ENCODE measurements at places on chromosomes 1 and 21. TPM values are rescaled to one million over a fixed set of nuclear protein-coding genes. Genes with fewer than 3 reads are reported as not detected.

SLC45A1 gene
- 3.3 TPM for total RNA-seq

EPHA8 gene
- total RNA-seq: not detected

DNA sequence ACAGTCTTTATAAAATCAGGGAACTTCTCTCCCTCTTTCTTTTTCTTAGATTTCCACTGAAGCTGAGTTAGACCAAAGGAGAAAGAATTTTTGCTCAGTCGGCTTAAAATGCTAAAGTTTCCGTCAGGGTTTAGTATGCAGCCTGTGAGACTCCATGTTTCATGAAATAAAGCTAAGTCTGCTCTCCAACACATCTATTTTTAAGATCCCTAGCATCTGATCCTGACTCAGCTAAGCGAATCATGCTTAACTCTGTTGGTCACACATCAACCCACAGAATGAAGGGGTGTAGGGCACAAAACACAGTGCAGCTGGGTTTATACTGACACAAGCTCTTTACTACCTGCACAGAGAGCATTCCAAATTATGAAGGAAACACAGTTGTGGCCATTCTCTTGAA, 102.4 kb upstream of the ZNF281 start:
- DNase-seq: peak; percentile 26

GRCh38 chr1:236998546-236998945, 5.7 kb downstream of the MT1HL1 start:
- no peak for DNase-seq

DNA sequence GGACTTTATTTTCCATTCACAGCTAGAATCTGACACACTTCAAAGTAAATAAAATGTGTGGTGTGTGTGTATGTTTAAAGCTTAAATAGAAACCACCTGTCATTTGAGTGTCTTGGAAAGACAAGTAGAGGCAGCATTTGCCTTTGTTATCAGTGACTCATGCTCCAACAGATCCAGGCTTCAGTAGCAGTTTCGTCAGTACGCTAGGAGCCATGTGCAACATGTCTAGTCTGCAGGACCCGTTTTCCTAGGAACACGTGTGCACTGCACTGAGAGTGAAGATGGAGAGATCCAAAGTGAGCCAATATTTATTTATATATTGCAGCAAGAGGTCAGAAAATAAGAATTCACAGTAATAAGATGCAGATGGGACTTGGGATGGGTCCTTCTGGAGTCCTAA, 41.8 kb downstream of the SGIP1 start:
- DNase-seq: no peak

LRRC53 gene
- not detected for total RNA-seq

DNA sequence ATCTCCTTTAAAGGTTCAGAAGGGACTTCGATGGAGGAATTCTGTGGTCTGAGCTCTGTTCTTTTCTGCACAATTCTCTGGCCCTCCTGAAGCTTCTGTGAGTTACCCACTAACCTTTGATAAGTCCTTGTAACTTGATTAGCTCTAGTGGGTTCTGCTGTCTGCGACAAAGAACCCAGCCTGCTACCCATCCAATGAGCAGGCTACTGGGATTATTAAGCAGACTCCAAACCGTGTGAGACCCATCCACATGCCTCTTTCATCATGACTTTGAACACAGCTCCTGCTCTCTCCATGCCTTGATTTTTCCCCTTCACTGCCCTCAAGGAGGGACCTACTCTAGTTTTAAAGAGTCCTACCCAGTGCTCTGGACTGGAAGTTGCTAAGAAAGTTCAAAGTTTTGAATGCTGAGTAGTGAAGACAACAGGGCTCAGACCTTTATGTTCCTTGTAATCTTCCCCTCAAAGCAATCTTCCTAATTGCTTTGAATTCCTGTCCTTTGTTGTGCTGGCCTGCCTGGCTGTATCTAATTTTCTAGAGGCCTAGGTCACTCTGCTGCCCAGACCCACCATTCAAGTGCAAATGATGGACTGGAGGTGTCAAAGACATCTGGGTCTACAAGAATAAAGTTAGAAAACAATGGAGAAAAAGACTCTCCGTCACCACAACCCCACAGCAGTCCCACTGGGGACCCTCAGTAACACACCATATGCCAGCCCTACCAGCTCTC, 146.9 kb downstream of the RHOU start:
- DNase-seq: no peak

GRCh38 chr1:12011998-12012397, 7.3 kb upstream of the MIIP start:
- DNase-seq: no peak

GRCh38 chr1:11492235-11492634, 13.3 kb downstream of the DISP3 start:
- no peak for DNase-seq

ELF3 gene
- 255 TPM for total RNA-seq

CLDN8 gene
- total RNA-seq: not detected

NPHS2 gene
- total RNA-seq: not detected

SLC1A7 gene
- not detected for total RNA-seq

DNA sequence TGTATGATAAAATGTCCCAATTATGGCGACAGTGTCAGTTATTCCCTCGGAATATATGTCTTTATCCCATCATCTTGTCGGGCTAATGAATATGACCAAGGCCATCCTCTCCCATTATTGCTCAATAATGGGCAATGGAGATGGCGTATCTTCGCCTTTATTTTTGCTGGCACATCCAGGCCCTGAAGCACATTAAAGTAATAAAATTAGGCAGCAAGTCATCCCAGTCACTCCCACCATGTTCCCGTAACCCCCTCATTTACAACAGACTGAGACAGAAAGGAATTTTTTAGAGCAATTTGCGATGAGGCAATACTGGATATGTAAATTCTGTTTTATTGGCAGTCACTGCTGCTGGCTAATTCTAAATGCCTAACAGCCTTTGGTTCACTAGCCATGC, 35.3 kb downstream of the CLIC6 start:
- no peak for DNase-seq

DNA sequence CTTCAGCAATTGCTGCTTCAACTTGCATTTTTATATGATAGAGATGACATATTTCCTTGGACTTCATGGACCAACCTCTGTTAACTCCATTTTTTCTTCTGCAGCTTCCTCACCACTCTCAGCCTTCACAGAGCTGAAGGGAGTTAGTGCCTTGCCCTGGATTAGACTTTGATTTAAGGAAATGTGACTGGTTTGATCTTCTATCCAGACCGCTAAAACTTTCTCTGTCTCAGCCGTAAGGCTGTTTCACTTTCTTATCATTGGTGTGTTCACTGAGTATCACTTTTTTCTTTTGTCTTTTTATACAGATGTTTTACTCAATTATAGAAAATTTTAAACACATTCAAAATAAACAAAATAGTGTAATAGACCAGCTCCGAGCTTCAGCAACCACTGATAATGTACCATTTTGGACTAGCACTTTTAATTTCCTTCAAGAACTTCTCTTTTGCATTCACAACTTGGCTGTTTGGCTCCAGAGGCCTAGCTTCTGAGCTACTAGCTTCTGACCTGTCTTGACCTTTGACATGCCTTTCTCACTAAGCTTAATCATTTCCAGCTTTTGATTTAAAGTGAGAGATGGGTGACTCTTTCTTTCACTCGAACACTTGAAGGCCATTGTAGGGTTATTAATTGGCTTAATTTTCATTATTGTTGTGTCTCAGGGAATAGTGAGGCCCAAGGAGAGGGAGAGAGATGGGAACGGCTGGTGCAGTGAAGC, 9.3 kb downstream of the NEK7 start:
- no peak for DNase-seq

DNA sequence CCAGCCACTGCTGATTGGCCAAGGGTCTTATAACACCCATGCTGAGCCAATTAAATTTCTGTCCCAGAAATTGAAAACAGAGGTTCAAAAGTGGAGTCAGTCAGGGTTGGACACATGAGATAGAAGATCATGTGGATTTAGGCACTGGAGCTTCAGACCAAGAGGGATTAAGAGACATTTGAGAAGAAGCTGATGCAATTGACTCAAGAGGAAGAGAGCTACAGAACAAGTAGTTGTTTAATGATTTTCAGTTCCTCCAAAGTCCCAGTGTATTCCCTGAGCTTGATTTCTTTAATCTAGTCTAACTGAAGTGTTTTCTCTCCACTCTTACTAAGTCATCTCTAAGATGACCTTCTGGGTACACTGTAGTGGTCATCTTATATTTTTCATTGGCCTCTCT, 227.1 kb downstream of the DUSP10 start:
- DNase-seq: no peak

DNA sequence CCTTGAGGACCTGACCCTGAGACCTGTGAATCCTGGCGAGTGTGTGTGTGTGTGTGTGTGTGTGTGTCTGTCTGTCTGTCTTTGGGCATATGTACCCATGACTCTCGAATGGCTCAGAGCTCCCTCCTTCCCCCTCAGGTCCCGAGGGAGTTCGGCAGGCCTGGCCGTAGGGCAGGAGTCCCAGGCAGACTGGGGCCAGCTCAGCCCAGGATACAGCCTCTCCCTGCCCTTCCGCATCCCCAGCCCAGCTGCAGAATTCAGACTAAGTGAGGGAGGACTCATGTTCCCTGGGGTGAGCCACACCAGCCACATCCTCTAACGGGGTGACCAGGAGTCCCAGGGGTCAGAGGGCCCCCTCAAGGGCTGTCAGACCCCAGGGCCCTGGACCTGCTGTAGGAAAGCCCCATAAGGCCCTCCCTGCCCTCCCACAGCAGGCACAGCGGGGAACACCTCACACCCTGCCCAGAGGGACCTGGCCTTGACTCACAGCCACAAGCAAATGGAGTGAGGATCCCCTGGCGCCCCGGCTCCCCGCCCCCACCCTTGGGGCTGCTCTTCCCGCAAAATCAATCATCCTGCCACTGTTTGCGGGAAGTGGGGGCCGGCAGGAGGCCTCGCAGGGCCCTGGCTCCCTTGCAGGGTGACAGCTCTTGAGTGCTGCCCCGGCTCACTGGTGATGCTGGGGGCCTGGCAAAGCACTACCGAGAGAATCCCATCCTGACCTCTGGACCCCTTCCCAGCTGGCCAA, 101.7 kb upstream of the CASZ1 start:
- peak; percentile 35 for DNase-seq

GRCh38 chr1:223706077-223706973, 6.0 kb upstream of the CAPN2 start:
- peak; percentile 85 for DNase-seq

PTAFR gene
- 0.55 TPM for total RNA-seq

DNA sequence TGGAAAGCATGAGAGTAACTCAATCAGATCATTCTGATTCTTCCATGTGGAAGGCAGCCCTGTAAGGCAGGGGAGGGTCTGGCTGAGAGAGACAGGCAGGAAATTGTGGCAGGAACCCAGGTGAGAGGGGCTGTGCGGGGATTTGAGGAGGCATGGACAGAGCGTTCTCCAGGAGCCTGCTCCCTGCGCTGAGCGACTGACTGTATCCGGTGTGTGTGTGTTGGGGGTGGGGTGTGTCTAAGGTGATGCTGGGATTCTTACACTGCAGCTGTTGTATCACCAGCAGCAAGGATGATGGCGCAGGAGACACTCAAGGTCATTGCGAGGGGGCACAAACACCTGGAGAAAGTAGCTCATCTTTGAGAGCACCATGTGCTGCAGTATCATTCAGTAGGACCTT, 128.5 kb downstream of the RHOU start:
- DNase-seq: no peak

- no peak for DNase-seq
Measured at GRCh38 chr1:219626865-219627264, 14.0 kb upstream of the ZC3H11B start.

GRCh38 chr1:110255392-110255787, 45.3 kb downstream of the KCNC4 start:
- no peak for DNase-seq

DNA sequence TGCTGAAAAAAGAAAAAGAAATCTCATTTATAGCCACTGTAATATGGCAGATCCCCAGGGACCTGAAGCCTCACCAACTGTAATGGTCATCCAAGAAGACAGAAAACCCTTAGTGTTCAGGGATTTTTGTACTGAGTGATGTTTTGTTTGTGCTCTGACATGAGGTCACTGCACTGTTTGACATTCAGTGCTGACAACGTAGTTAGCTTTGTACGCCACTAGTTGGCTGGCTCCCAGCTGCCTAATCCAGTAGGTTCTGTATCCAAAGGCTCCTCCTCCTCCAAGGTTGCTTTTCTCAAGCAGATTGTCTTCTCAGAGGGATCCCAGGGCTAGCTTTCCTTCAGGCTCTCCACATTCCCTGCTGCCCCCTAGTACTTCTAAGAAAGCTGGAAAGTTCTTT, 9.5 kb upstream of the YRDC start:
- no peak for DNase-seq

GRCh38 chr1:45686015-45686287, 382 bp downstream of the GPBP1L1 start:
- no peak for DNase-seq

Data from Caki2 (cell line).